NCI-H187 (cell line): ENCODE measurements at places on chromosomes 11 and 22.

- no peak for DNase-seq
Measured at GRCh38 chr11:134949121-134950090, 537.4 kb upstream of the B3GAT1 start.

GRCh38 chr11:81840380-81840779 lies 893.3 kb downstream of the FAM181B start:
- no peak for DNase-seq

- DNase-seq = peak; percentile 71
Measured at GRCh38 chr11:20739577-20739976, 70.2 kb downstream of the NELL1 start.

- DNase-seq = no peak
Measured at GRCh38 chr11:88179141-88179540, 3.9 kb upstream of the RAB38 start.
